ENCODE measurements at places on chromosomes 11 and 22. TPM values are rescaled to one million over a fixed set of nuclear protein-coding genes. Genes with fewer than 3 reads are reported as not detected.

The BSCL2 gene
- 133 TPM for total RNA-seq

The CPT1B gene
- total RNA-seq, result 6.7 TPM

The MFRP gene
- total RNA-seq, result not detected

The MYO18B gene
- 0.31 TPM for total RNA-seq

The CADM1 gene
- total RNA-seq, result 248 TPM

The LRRC56 gene
- 1.1 TPM for total RNA-seq

The SYT9 gene
- 4.7 TPM for total RNA-seq

The KDM4D gene
- total RNA-seq, result 1.9 TPM

The LRP5 gene
- total RNA-seq, result 15.1 TPM

The TMPRSS13 gene
- 0.47 TPM for total RNA-seq

The CDC45 gene
- 1.4 TPM for total RNA-seq

The SLC22A24 gene
- total RNA-seq, result not detected

The KRTAP5-9 gene
- total RNA-seq, result not detected

The RCOR2 gene
- 9.5 TPM for total RNA-seq

The TTC28 gene
- total RNA-seq, result 157 TPM

The ASCL3 gene
- total RNA-seq, result not detected

The CCDC188 gene
- total RNA-seq, result not detected

The EIF4ENIF1 gene
- 19.8 TPM for total RNA-seq

The CCDC34 gene
- total RNA-seq, result 5.9 TPM

The PAX6 gene
- total RNA-seq, result 16.4 TPM

The OR8B12 gene
- not detected for total RNA-seq

The LRRC10B gene
- total RNA-seq, result 3.1 TPM

The MRPL17 gene
- 22.3 TPM for total RNA-seq

The SCUBE1 gene
- total RNA-seq, result 21.2 TPM

The PGR gene
- total RNA-seq, result 0.16 TPM

The SYTL2 gene
- 7.0 TPM for total RNA-seq

The MGAT3 gene
- total RNA-seq, result 24.8 TPM

The C11orf16 gene
- total RNA-seq, result not detected

The C11orf86 gene
- total RNA-seq, result not detected

The MB gene
- total RNA-seq, result not detected

The OLFML1 gene
- total RNA-seq, result 1.1 TPM

The OR52H1 gene
- 0.47 TPM for total RNA-seq

The GPHA2 gene
- not detected for total RNA-seq

The ACR gene
- total RNA-seq, result not detected

The SCT gene
- not detected for total RNA-seq

The MORC2 gene
- 20.7 TPM for total RNA-seq

The SMIM35 gene
- not detected for total RNA-seq

The CHRNA10 gene
- not detected for total RNA-seq

The TTLL1 gene
- 46.9 TPM for total RNA-seq

The OR2AG1 gene
- not detected for total RNA-seq

The DDT gene
- total RNA-seq, result 68.6 TPM

The NPAS4 gene
- 0.16 TPM for total RNA-seq

The OR4B1 gene
- not detected for total RNA-seq

The DRICH1 gene
- 0.31 TPM for total RNA-seq

The PPFIBP2 gene
- total RNA-seq, result 15.8 TPM

The GUCY1A2 gene
- 183 TPM for total RNA-seq

The GGTLC3 gene
- total RNA-seq, result not detected
